ENCODE measurements at places on chromosomes 11 and 22.

GRCh38 chr11:100878474-100878873, 191.4 kb downstream of the ARHGAP42 start:
- no peak for DNase-seq

DNA sequence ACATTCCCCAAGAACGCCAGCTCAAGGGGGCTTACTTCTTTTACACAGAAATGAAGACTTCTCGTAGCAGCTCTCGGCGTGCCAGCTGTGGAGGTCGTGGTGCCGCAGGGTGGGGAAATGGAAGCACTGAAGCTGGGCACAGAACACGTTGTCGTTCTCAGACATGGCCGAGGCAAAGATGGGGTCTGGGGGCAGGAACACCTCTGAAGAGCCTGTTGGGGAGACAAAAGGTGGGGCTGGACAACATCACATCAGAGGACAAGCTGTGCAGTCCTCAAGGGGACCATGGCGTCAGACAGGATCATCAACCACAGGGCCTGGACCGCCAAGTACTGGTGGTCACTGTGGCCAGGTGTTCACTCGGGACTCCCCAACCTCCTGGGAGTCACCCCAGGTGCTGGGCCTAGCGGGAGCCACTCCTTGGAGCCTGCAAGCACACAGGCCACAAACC, 65.2 kb downstream of the DGCR2 start:
- no peak for DNase-seq

DNA sequence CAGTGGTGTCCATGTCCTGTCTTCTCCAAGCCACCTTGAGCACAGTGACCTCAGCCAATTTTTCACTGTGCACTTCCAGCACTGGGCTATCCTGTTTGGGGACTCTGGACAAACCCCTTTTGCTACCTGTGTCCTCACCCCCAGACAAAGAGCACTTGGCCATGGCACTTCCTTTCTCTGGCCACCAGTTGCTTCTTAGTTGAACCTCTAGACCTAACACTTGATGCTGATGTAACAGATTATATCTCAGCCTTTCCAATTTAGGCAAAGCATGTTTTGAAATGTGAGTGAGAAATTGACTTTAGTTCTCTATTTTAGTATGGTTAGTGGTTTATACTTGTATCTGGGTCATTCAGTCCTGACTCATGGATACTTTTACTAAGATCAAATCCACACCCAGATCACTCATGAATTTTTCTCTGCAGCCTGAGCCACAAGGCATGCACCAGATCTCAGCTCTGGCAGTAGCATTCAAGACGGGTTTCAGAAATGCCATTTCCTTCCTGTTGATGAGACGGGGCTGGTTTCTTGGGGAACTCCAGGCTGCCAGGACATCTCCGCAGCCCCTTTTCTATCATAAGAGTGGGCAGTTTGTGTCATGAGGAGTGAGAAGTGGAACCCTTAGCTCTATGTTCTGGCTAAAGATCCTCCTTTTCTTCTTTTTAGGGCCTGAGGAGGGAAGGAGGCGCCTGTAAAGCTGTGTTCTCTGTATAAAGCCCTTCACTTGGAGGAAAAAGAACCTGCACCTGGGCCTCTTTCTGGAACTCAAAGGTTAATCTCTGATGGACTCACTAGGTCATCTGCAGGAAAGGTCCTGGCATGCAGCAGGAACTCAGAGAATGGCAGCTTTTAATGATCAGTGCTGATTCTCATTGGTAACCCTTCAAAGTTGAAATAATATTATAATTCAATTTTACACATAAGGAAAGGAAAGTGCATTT, 185.6 kb upstream of the TENM4 start:
- no peak for DNase-seq

DNA sequence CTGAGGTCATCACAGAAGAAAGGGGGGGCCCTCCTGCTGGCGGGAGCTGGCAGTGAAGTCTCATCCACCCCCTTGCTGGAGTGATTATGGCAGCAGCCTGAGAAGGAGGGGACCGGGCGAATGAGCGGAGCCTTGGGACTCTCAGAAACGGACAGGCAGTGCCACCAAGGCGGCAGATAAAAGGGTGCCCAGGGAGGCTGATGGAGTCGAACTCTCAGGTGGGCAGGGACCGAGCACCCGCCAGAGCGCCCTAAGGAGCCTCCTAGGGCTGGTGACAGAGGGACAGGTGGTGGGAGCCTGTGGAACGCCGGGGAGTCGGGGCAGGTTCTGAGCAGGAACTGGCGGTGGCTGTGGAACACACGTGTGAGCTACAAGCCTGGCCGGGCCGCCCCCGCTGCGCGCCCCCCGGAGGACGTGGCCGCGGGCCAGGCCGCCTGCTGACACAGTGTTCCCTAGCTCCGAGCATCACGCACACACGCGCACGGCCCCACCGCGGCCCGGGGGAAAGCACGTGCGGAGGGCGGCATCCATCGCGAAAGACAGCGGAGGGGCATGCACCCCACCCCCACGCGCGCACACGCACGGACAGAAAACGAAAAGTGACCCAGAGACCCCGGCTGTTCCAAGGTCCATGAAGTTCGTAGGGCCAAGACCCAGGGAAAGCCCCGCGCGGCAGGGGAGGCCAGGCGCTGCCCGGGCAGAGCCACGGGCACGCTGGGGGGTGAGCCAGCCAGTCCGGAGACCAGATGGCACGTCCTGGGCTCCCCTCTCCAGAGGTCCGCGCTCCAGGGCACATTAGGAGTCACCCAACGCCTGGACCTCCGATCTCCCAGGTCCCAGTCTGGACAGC, 1.0 kb downstream of the VWCE start:
- DNase-seq = no peak

- DNase-seq = no peak
These were observed 1008.4 kb downstream of the JRKL start for GRCh38 chr11:97398246-97398645.

DNA sequence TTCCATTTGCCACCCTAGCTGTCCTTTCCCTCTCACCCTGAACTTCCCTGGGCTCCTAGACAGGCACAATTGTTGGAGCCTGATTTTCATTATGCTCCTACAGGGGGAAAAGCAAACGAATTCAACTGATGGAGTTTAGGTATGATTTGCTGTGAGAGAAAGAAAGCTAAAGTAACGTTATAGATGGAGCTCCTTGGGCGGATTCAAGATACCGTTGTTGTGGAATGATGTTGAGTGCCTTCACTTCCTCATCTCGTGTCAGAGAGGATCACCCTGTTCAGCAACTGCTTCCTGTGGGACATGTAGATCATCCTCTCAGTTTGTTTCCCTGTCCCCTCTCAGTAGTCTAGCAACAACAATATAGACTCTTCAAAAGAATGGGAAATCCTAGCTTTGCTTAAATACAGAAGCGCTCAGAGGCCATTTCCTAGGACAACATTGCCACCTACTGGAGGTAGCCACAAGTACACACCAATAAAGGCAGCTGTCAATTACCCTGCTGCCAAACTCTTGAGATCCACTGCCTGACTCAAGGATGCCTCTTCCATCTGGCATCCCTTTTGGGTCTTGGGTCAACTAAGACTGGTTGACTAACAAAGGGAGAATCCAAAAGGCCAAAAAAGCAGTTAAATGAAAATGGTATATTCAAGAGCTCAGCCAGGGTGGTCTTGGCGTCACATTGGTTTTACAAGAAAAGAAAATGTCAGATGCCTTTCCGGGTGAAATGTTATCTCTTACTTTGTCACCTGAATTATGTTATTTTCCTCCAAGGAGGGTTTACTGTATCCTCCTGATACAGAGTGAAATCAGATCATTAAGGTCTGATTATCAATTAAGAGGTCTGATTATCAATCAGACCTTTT, 13.5 kb upstream of the DTX4 start:
- peak; percentile 28 for DNase-seq

DNA sequence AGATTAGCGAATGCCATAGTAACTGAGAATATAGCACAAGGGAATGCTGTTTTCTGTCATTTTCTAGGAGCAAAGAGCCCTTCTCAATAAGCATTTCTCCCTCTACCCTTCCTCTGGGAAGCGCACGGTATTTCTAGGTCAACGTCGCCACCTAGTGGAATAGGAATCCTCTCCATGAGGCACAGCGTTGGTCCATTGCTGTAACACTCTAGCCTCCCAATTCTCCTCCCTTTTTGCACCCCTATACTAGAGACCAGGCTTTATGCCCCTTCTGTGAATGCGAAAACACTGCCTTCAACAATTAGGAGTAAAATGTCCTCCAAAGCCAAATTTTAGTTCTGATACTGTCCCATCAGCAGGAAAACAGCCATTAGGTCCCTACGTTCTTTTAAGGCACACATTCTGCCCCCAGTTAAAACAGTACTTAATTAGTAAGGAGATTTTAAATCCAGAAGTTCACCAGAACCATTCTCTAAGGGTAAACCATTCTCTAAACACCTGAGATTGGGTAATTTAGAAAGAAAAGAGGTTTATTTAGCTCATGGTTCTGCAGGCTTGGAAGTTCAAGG, 12.8 kb upstream of the HYLS1 start:
- DNase-seq = no peak

DNA sequence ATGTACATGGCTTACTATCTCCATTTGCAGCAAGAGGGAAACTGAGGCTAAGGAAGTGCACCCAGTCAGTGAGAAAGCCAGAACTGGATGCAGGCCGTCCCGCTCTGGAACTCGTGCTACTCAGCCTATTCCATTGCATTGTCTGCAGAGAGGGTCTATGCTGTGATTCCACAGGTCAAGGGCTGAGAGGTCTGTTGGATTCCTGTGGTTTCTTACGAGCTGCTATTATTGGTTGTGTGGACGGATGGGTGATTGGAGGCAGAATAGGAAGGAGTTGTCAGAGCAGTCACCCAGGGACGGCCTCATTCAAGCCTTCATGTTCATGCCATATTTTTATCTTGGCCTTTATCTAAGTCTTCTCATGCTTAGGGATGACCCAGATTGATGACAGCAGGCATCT, 33.4 kb downstream of the SCGB1A1 start:
- no peak for DNase-seq

DNA sequence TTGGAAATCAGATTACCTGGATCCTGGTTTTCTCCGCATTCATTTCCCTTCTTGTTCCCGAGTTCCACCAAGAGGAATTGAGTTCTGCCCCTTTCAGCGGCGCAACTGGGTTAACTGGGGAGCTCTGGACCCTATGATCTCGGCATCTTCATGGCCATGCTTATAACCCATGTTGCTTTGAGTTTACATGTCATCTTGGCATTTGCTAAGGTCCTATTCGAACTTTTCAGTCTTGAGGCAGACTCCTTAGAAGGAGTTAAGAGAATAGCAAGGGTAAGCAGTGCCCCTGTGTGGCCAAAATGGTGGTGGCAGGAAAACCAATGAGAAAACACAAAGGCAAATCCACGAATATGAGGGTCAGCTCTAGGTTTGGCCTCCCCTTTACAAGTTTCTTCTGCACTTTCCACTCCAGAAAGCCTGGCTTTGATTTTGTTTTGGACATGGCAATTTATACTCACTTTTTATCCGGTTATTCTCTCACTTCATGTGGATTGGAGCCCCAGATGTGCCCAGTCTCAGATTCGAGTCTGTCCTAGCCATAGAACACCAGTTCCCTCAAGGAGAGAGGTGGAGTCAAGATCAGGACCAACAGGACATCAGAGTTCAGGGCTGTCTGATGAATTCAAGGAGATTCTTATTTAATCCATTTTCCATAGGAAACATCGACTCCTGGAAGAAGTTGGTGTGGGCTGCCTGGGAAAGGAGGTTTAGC, 55.3 kb upstream of the FBXO3 start:
- no peak for DNase-seq

DNA sequence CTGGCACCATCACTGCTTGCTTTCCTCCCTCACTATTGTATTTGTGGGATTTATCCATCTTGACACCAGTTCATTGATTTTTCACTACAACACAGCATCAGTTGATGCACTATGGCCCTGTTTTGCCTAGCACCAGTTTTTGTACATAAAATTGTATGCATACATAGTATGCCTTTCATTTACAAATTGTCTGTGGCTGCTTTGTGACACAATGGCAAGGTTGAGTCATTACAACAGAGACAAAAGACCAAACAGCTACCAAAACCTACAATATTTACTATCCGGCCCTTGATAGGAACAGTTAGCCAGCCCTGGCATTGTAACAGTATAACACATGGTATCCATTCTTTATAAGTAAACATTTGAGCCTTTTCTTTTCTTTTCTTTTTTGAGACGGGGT, 150.3 kb downstream of the LDLRAD3 start:
- DNase-seq = no peak

DNA sequence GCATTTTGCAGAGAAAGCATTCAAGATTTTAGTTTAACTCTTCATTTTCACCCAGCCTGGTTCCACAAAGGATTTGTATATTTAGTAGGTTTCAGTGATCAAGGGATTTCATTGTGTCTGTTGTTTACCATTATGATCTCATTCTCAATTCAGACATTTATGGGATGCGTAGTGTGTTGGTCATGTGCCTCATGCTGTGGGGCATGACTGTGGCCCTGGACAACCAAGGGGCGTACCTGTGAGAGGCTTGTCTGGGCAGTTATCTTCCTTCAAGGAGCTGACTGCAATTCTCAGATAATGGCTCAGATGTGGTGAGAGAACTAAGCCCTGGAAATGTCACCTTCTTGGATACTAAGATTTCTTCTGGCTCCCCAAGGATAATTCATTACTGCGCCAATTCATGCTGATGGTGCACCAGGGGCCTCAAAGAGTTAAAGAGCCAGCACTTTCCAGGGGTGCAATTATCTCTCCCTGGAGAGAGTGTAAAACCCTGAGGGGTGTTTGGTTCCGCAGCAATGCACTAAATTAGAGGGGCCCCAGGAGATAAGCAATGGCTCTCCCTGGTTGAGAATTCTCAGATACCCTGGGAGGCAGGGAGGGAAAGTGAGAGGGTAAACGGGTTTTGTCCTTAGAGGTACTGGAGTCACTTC, 32.2 kb downstream of the SLC6A5 start:
- DNase-seq = no peak

DNA sequence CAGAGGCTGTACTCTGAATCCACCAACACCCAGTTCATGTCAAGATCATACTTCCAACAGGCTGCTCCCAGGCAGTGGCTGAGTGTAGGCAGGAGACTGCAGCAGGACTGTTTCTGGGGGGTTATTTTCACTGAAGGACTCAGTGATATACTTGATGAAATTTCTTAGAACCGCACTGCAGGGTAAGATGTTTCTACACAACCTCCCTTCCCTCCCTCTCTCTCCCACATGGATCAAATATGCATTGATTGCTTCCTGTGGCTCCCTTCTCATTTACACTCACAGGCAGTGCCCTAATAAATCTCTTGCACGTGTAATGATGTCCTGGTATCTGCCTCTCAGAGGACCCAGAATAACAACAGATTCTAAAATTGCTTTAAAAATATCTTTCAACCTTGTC, 251.3 kb upstream of the CCDC179 start:
- no peak for DNase-seq

- no peak for DNase-seq
These were observed 309.8 kb downstream of the TTC28 start for GRCh38 chr22:28369854-28370253.

All from activated T-helper 1 cell treated with Interleukin-2 at 50 U/mL for 16 hours (primary cell).